Vagina (tissue), 2 donors: ENCODE measurements at places on chromosomes 16 and 17. TPM values are rescaled to one million over a fixed set of nuclear protein-coding genes. Genes with fewer than 3 reads are reported as not detected.

Gene FBXW10
- total RNA-seq = 0.25 TPM

Gene KRT17
- total RNA-seq = 165 TPM

Gene PTRH2
- 43.0 TPM for total RNA-seq

Gene GSG1L
- total RNA-seq = not detected

Gene RSL1D1
- total RNA-seq = 148 TPM

Gene RTN4RL1
- 3.7 TPM for total RNA-seq

Gene RAP1GAP2
- total RNA-seq = 22.6 TPM

Gene KIF18B
- 0.74 TPM for total RNA-seq
